Urinary bladder (tissue), 4 donors: ENCODE measurements at places on chromosomes 5 and 9.
A peak's percentile ranks its signal among the peaks of the same experiment; 100 is the strongest.

GRCh38 chr5:36934740-36935356, 58.3 kb downstream of the NIPBL start:
- DNase-seq: no peak

- no peak for DNase-seq
Measured at GRCh38 chr5:139976703-139977102, 66.4 kb downstream of the NRG2 start.

- no peak for DNase-seq
Measured at GRCh38 chr9:107367727-107368502, 84.8 kb downstream of the RAD23B start.

- no peak for DNase-seq
Measured at GRCh38 chr5:175728316-175728715, 70.4 kb downstream of the HRH2 start.

DNA sequence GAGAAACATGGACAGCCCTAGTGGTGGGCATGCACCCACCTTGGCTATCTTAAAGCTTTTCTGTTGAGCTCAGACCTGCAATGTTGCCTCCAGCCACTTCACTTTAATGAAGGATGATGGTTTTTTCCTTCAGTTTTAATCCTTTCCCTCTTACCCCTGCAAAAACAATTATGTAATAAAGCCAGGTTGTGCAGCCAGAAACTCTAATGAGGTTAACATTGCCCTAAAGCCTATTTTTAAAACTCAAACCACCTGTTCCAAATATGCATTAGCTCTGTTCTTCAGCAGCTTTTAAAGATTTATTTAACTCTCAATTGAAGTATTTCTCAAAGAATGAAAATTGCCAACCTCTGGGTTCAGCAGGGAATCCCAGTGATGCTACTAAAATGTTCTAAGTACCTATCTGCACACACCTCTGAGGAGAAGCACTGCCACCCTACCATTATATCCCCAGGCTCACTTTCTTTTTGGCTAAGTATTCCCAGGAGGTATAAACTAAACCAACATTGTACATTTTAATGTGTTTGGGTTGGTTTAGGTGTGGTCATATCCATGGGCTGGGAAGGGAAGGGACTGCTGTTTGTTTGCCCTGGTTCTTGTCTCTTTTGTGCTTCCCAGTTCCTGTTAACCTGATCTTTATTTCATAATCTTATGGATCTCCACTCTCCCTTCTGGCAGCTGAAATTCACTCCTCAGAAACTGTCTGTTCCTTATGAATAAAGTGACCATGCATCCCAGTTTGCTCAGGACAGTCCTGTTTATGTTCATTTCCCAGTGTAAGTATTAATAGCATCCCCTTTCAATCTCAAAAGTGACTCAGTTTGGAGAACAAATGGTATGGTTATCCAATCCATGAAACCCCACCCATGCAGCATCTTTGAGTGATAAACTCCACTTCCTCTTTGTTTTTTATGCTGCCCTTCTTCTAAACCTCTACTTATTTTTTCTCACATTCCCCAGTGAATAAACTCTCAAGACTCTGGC, 251.7 kb downstream of the RAB3C start:
- no peak for DNase-seq

GRCh38 chr5:91352831-91353695, 30.1 kb downstream of the ARRDC3 start:
- no peak for DNase-seq

DNA sequence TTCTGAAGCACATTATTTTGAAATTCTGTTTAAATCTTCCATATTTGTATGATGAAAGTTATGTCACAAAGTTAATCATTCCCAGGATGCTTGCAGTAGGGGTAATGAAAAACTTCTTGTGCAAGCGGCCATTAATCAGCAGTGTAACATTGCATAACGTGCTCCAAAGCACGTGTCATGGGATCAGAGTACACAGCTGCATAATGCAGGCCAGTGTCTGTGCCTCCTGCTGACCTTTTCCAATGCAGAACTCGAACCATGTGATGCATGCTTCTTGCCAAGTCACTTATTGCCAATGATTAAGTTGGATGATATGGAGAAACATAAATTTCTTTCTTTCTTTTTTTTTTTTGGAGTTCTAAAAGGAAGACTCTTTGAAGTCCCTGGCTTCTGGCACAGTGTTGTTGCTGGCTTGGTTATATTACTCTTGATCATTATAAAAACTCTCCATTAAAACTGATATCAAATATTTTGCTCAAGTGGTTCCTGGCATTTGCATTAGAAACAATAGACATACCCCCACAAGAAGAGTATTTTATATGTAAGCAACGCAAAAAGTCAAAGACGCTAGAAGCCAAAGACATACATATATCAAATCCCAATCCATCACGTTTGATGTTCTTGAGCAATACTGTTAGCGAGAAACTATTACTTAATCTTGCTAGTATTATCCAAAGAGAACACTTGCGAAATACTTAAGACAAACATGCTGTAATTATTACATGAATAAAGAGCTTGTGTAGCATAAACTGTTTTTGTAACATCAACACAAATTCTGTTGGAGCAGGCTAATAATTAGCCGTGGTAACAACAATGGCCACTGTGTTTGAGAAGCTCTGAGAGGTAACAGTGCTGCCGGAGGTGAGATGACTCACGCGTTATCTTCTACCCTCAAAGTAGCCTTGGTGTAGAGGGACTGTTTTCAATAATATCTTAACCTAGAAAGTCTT, 164.2 kb downstream of the AUH start:
- peak; percentile 67 for DNase-seq

- DNase-seq: no peak
Measured at GRCh38 chr5:17316970-17317459, 99.6 kb downstream of the BASP1 start.

DNA sequence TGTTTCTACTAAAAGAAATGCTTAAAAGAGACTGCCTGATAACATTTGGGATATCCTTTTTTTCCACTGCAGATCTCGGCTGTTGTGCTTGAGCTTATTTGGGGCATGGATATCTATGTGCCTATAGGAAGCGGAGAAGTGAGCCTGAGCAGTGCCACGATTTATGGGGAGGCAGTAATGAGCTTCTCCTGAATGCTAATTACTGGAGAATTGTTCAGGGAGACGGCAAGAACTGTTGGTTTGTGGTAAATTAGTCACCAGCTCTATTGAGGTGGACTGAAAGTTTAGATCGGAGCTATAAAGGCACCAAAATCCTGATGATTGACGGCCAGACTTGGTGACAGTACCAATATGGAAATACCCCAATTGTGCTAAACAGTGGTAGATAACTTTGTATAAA, 186.5 kb downstream of the ARHGEF28 start:
- DNase-seq: no peak

- no peak for DNase-seq
Measured at GRCh38 chr5:20524991-20525529, 537.1 kb upstream of the CDH18 start.

DNA sequence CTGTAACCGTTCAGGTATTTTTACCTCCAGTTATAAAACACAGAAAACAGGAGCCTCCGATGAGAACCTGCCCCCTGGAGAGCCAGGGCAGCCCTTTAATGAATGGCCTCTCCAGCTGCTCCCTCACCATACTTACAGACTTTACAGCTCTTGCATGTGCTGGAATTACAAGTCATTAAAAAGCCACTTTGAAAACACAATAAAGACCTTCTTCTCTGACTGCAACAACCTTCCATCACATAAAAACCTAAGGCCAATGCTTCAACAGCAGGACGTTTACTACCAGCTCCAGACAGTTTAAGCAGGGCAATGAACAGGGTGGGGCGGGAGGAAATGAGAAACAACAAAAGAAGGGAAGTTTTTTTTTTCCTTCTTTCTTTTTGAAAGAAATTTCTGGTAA, 213.8 kb downstream of the MLLT3 start:
- DNase-seq: no peak

GRCh38 chr9:106069241-106069640, 374.9 kb downstream of the TMEM38B start:
- DNase-seq: no peak

DNA sequence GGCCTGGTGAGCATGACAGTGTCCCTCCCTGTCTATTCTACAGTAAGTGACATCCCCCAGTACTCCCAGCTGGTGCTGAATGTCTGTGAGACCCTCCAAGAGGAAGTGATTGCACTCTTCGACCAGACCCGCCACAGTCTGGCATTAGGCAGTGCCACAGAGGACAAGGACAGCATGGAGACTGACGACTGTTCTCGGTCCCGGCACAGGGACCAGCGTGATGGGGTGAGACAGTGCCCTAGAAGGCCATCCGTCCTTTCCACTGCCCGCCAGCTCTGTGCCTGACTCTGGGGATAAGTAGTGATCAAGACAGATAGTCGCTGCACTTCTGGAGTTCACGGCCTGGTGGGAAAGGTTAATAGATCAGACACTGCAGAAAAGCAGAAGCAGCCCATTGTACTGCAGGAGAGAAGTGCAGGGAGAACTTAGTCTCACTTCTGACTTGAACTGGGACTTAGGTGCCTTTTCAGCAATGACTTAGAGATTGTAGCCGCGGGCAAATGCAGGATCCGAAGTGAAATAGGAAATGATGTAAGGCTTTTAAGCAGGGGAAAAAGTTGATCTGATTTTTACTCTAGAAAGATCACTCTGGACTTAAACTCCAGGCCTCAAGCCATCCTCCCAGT, 28.4 kb downstream of the SH3GLB2 start:
- DNase-seq: no peak

- DNase-seq: no peak
Measured at GRCh38 chr9:113592876-113593575, 129.5 kb downstream of the RGS3 start.

DNA sequence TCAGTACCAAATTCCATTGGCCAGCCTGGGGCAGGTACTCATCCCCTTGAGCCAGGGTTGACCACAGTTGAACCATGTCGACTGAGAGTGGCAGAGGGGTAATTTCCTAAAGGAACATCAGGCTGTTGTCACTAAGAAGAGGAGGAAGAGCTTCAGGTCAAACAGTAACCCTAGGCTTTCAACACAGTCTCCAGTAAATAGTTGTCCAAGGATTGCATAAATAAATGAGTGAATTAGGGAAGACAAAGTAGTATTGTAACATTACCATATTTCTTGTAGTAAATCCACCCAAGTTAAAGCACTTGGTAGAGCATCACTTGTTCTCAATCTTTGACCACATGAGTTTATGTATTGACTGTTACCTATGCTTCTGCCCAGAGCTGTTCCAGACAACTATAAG, 7.4 kb downstream of the PSAT1 start:
- DNase-seq: no peak

- DNase-seq: no peak
Measured at GRCh38 chr5:58012102-58012501, 447.8 kb downstream of the PLK2 start.

DNA sequence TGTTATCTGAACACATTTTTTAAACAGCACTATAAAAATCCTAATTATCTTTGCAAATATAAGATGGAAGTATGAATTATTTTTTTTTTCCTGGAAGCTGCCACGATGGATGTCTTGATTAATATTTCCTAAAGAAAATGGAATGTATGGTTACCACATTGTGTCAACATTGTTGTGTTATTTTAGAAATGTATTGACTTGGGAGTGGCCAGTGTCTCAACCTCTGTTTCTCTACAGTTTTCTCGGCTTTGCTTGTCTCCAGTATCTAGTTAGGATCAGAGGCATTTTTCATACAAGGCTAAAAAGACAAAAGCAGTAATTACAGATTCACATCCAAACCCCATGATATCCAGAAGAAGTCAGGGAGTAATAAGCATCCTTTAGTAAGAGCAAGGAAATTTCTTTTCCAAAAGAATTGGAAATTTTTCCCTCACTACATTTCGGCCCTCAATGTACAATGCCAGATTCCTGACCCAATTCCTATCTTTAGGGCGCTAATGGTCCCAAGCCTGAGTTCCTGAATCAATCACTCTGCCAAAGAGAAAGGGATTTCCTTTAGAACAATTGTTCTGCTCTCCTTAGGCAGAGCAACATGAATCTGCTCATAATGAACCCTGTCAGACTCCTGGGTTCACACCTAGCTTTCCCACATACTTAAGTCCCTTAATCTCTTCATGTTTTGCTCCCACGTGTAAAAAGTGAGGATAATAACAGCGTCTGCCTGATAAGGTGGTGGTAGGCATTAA, 111.7 kb downstream of the EDIL3 start:
- DNase-seq: no peak

DNA sequence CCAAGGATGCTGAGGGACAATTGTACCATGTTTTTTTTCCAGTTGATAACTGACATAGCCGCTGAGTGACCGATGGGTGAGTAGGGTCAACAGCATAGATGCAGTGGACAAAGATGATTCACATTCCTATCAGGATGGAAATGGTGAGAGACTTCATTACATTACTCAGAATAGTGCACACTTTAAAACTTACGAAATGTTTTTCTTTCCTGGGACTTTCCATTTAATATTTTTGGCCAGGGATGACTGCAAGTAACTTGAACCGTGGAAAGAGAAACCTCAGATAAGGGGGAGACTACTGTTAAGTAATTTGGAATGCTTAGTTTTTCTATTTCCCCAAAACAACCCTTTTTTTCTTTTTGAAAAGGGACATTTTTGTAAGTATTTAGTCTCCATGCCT, 3.0 kb upstream of the TUSC1 start:
- DNase-seq: no peak

DNA sequence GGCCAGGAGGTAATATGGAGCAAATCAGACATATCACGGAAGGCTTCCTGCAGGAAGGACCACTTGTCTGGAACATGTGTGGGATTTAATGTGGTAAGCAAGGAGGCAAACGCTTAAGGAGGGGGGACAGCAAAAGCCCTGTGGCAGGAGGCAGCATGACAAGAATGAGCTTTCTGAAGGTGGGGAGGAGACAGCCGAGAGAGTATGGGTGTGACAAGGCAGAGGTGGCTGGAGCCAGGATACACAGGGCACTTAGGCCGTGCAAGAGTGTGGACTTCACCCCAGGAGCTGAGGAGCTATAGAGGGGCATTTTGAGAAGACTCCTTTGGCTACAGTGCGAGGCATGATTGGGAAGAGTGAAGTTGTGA, 14.4 kb upstream of the S1PR3 start:
- DNase-seq: no peak

DNA sequence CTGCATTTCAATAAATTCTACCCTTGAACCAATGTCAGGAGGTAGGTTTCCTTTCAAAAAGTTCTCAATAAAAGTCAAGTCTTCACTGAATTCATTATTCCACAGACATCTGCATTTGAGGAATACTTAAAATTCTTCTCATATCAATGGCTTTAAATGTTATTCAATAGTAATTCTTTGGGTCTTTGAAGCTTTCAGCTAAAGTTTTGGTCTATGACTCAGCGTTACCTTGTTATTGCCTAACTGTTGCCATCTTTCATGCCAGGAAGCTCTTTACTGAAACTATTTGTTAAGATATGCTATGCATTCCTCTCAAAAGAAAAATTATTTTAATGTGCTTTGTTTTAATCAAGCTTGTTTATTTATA, 170.5 kb downstream of the NNT start:
- DNase-seq: no peak

DNA sequence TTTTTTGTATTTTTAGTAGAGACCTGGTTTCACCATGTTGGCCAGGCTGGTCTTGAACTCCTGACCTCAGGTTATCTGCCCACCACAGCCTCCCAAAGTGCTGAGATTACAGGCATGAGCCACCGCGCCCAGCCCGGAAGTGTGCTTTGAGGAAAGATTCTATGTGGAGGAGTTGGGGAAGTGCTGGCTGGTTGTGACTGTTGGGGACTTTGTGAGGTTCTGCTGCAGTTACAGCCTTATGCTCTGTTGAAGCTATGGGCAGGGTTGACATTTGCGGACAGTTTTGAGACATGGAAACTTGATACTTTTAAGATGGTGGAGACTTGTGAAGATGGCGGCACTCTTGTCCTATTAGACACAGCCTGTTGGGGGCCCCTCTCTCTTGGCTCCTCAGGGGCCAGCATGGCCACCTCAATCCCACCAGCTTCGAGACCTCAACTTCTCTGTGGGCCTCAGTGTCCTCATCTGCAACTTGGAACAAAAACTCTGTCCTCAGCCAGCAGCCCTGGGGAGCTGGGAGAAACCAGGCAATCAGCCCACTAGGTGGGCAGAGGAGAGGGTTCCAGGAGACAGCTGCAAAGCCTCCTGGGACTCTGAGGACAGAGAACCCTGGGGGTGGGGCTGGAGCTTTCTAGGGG, 24.9 kb downstream of the C9orf50 start:
- DNase-seq: no peak
